ENCODE measurements at places on chromosomes 12 and 14.

- peak; percentile 72 for DNase-seq
These were observed 25.9 kb upstream of the DHRS2 start for GRCh38 chr14:23610090-23610814.

DNA sequence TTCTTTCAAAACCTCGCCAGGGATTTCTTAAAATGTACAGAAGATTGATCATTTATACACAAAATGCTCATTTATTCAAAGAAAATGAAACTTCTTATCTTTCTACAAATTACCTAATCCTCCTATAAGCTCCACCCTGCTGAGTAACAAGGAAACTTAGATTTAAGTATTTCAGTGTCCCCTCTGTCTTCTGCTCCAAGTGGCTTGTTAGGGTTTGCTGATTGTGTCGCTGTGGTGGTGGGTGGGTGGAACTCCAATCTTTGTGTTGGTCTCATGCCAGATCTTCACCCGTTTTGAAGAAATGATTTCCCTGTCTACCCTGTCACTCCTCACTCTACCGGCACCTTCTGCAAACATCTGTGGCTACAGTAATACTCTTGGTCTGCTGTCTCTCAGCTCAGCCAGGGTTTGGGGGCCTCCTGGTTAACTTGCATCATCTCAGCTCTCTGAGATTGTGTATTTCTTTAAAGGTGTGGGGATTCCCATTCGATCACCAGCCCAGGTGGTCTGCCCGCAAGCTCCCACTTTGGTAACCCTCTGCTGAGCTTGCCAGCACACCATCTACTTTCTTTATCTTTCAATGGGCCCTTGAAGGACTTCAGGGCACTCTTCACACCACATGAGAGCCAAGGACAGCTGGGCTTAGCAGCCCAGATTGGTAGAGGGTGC is 73.8 kb downstream of the DRAM1 start:
- no peak for DNase-seq

GRCh38 chr12:113237748-113238147 is 16.5 kb downstream of the TPCN1 start:
- no peak for DNase-seq

DNA sequence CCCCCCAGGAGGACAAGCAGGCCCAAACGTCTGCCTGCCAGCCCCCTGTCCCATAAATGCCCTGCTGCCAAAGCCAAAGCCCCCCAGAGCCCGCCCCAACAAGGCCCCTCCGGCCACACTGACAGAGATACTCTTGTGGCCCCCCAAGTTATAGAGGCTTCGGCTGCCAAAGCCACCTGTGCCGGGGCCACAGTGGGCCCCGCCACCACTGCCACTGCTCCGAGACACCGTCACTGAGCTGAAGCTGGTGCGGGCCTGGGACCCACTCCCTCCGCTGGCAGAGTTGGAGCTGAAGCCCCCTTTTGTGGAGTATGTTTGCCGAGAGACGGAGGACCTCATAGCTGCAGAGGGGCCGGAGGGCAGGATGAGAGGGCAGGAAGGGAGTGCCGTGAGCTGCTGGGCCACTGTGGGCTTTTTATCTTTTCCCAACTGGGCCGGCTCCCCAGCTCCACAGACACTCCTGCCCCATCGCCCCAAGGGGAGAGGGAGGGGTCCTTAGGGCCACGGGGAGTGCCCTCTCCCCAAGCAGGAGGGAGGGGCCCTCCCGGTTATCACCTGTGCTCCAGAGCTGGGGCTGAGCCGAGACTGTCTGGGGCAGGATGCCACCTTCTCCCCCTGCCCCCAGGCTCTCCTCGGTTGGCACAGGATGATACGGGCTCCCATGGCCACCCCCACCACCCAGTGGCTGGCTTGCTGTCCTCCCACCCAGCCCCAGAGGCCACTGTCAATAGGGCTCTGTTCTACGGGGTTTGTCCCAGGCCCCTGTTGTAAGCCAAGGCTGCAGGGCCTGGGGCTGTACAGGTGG is at the start of gene KRT79:
KRT79 (minus strand) TSS at position 390 of the 805 bp plus-strand sequence; CDS start at position 339, 51 bp downstream.
- DNase-seq, result no peak

DNA sequence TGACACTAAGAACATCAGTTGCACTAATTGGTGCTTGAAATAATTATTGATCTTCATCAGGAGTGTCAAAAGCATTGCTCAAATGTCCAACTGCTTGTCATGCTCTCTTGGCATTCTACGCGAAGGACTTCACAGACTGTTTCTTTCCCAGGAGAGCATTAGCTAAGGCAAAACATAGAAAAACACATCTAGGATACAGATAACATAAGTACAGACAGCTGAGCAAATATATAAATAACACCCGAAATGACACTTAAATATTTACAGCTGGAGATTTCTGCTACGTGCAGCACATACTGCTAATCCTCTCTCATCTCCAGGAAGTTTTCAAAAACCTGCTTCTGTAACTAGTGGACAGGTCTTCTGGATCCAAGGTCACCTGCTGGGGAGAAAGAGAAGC is 120.0 kb upstream of the PRMT8 start:
- no peak for DNase-seq

GRCh38 chr14:71713016-71713415 is 219.2 kb upstream of the RGS6 start:
- DNase-seq, result no peak

DNA sequence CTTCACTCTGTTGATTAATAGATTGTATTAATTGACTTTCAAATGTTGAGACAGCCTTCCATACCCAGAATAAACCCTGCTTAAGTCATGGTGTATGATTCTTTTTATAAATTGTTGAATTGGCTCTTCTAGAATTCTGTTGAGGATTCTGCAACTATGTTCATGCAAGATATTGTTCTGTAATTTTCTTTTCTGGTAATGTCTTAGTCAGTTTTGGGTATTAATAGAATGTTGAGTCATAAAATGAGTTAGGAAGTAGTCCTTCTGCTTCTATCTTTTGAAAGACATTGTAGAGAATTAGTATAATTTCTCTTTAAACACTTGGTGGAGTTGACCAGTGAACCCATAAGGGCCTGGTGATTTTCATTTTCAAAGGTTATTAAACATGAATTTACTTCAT is 958.9 kb downstream of the LRFN5 start:
- DNase-seq, result no peak

DNA sequence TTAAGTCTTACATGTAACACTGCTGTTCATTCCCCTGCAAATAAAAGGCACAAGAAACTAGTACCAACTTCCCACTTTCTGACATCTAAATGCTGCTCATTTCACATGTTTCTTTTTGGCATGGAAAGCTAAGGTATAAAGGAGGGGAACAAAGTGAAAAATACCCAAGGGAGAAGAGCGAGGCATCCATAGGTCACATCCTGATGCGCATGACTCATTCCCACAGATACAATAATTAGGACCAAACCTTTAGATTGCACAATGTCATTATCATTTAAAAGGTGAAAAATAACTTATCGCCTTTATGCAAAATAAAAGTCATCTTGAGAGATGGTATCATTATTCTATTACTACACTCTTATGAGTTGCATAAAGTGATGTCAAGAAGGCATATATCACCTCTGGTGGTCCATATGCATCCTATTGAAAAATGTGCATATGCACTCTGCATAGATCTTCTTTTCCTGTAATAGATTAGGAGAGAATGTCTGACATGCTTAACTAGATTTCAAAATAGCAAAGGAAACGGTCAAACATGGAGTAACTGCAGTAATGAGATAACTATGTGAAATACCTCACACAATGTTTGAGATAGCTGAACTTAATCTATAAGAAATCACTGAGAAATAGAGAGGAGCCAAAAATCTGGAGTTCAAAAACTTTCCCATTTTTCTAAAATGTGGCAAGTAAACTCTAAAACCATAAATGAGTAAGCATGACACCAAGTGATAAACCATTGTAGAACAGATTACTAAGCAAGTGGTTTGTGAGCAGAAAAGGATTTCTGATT is 382.5 kb upstream of the TMTC1 start:
- no peak for DNase-seq

DNA sequence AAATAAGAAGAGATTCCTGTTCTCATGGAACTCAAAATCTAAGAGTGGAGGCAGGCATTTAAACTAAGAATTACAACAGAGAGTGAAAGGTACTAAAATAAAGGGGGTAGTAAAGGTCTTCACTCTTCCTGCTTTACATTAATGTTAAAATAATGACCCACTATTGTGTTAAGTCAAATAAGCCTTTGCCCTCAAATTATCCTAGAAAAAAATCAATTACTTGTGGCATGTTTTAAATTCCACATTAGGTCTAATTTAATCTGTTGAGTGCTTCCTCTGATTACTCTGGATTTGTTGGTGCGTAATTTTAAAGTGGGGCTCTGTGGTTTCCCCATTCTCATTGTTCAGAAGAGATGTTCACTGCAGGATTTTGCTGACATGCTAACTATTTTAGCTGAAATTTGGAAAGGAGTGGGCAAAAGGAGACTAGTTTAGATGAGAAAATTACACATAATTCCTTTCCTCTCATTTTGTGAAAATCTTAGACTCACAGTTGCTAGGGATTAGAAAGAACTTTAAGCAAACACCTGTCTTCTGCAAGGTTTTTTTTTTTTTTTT is 35.5 kb downstream of the BTG1 start:
- no peak for DNase-seq

- DNase-seq, result no peak
These were observed 739.6 kb upstream of the TBX3 start for GRCh38 chr12:115423546-115423987.

GRCh38 chr12:71223139-71223538 is 65.3 kb upstream of the TSPAN8 start:
- no peak for DNase-seq

DNA sequence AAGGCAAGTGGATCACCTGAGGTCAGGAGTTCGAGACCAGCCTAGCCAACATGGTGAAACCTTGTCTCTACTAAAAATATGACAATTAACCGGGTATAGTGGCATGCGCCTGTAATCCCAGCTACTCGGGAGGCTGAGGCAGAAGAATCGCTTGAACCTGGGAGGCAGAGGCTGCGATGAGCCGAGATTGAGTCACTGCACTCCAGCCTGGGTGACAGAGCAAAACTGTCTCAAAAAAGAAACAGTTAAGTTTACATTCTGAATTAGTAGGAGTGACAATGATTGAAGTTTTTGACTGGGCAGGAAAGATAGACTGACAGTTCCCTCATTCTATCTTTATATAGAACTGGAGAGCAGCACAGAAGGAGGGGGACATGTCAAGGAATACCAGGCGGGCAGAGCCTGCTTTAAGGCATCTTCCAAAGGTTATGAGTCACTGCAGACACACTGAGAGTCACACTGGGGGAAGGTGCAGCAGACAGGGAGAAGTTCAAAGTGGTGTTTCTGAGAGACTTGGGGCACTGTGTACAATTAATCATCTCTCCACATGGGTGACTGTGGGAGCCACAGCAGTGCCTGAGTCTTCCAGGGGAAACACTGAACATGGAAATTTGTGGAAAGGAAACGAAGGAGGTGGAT is 42.8 kb upstream of the RNASE3 start:
- no peak for DNase-seq

- no peak for DNase-seq
These were observed 25.3 kb downstream of the MYBPC1 start for GRCh38 chr12:101619858-101620761.

- DNase-seq, result no peak
These were observed 4.4 kb downstream of the SLC38A2 start for GRCh38 chr12:46368138-46368537.

DNA sequence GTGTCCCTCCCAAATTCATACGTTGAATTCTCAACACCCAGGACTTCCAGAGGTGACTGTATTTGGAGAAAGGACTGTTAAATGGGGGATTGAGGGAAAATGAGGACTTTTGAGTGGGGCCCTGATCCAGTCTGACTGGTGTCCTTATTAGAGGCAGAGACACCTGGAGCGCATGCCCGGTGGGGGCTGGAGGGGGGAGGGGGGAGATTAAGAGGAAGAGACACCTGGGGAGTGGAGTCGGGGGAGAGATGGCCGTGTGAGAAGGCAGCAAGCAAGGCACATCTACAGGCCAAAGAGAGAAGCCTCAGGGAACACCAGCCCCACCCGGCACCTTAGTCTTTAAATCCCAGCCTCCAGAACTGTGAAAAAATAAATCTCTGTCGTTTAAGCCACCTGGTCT is 209.7 kb downstream of the SLC41A2 start:
- DNase-seq, result no peak

DNA sequence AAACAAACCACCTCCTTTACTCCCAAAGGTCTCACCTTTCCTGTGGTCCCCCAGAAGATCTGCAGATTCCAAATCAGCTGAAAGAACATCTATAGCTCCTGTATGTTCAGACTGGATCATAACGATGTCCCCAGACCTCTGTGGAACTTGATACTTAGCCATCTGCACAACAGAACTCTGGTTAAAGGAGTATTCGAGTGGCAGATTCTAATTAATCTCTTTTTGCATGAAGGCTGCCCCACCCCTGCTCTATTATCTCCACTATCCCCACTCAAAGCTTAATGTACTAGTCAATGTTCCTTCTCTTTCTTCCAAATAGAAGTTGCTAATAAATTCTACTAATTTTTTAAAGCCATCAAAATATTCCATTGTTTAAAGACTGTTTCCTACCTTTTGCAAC is 22.8 kb downstream of the GSTZ1 start:
- DNase-seq, result no peak

- DNase-seq, result no peak
These were observed 108.4 kb downstream of the MED13L start for GRCh38 chr12:116169071-116169470.

DNA sequence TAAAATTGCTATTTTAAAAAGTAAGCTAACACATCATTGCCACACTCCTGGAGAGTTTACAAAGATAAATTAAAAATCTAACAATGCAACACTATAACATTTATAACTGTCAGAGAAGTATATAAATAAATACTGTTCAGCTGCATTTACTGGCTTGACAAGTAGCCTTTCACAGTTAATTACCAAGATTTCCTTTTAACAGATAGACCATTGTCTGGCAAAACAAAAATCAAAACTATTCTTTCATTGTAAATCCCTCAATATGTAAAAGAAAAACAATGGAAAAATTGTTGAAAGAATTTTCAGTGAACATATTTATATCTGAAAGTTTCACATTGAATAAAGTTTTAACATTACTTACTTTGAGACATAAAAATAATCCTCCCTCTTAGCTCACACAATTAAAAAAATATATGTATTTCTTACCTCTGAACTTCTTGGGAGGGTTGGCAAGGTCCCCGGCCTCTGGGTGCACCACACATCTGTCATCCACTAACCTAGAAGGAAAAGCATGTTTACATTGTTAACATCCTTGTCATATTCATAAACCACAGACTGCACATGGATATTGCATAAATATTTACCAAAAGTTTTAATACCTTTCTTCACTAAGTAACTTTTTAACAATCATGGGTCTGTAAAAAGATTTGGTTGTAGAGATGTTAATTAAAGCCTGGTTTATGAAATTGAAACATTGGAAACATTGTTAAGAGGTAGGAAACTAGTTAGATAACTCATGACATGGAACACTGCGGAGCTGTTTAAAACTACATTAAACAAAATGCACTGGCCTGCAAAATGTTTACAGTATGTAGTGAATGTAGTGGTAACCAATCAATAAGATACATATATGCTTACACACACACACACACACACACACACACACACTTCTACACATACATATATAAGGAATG is 43.0 kb downstream of the ITPR2 start:
- no peak for DNase-seq

GRCh38 chr12:55226523-55226922 is 5.7 kb downstream of the OR10A7 start:
- DNase-seq, result no peak

GRCh38 chr12:98698603-98699463 is 53.7 kb downstream of the APAF1 start:
- peak; percentile 45 for DNase-seq

GRCh38 chr12:41856228-41856627 is 288.4 kb downstream of the GXYLT1 start:
- DNase-seq, result no peak

- no peak for DNase-seq
These were observed 145.4 kb downstream of the RPAP3 start for GRCh38 chr12:47560415-47560814.

- no peak for DNase-seq
These were observed 3.2 kb downstream of the SNAPC1 start for GRCh38 chr14:61765225-61765943.
